ENCODE measurements at places on chromosomes 11 and 22.

GRCh38 chr11:110735455-110736170, 23.4 kb upstream of the ARHGAP20 start:
- DNase-seq, result no peak

DNA sequence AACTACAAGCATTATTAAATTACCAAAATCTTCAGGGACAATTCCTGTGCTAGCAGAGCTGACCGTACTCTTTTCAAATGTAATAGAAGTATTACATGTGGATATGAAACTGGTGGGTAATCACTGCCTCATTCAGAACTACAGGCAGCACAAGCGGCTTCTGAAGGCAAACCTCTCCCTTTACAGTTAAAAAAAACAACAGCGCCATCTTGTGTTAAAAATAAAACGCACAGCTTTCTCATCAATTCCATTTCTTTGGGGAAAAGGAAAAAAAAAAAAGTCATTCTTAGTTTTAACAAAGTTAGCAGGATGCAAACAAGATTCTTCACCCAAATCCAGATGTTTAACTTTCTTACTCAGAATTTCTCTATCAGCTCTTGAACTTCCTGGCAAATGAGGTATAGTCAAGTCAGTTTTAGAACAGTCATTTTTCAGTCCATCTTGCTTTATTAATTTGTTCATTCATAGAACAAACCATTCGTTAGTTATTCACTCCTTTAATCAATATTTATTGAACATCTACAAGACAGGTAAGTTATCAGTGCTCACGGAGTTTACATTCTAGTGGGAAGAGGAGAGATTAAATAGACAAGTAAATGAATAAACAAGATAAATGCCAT, 331.8 kb upstream of the MPPED2 start:
- DNase-seq, result peak; percentile 35

DNA sequence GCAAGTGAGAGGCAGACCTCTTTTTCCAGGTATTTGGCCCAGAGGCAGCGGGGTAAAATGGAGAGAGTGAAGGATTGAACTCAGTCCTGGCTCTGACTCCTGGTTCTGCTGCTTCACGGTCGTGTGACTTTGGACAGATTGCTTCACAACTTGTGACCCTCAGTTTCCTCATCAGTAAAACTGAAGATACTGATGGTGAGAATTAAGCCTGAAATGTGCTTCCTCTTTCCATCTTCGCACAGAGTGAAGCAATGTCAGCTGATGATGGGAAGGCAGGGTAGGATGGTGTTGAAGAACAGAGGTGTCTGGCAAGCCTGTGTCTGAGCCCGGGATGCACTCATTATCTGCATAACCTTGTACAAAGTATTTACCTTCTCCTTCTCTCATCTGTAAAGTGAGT, 59.0 kb downstream of the UBASH3B start:
- no peak for DNase-seq

GRCh38 chr11:102793677-102794290, 4.2 kb downstream of the MMP1 start:
- no peak for DNase-seq

GRCh38 chr11:57938351-57938750, 85.3 kb upstream of the OR9Q1 start:
- no peak for DNase-seq

DNA sequence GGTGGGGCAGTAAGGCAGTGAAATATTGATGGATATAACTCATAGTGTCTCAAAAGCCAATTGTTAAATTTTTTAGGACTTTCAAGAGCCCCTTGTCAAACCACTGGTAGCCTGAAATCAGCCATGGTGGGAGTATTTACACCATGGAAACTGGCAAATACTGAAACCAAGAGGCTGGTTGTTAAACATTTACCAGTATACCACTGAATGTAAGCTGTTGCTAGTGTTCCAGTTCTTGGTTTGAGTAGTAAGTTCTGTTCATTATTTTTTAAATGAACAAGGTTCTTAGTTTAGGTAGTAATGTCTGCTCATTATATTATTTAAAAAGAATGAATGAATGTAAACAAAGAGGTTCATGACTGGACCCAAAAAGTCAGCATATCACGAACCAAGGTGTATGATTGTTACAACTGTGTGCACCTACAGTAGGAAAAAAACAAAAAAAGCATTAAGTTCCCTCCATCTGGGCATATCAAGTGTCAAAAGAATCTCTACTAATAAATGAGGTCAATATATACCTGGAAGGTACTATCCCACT, 4.5 kb upstream of the EIF3F start:
- no peak for DNase-seq
